ENCODE measurements at places on chromosomes 11 and 22.

GRCh38 chr11:107705027-107705426 lies 6.8 kb downstream of the SLN start:
- no peak for DNase-seq

DNA sequence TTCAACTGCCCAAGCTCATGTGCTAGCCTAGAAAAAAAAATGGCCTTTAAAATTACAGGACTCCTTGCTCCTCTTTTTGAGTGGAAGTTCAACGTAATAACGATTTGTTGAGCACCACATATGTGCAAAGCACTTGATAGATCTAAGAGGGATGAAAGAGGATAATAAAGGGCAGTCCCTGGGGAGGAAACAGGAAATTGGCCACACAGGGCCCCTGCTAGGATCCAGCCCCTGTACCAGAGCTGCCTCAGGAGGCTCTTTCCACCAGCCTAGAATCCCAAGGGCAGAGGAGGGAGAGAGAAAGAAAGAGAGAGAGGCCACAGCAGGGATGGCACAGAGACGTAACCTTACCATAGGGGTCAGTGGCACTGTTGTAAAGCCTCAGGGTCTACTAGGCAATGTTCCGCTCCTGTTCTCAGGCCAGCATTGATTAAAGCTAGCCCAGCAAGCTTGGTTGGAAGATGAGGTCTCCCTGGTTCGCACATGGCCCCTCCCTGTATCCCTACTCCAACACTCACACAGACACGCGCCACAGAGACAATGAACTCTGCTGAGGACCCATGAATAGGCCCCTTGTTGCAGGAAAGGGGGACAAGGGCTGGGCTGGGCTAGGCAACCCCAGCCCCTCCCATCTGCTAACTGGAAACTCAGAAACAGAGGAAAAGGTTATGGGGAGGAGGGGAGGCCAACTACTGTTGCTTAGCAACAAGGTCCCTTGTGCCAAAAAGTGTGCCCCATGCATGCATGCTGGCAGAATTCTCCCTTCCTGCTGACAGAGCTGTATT lies at the start of gene TMPRSS5:
Gene TMPRSS5 (minus strand): TSS at position 438 of the 785 bp plus-strand sequence. CDS start 84 bp downstream, at position 354.
- no peak for DNase-seq

DNA sequence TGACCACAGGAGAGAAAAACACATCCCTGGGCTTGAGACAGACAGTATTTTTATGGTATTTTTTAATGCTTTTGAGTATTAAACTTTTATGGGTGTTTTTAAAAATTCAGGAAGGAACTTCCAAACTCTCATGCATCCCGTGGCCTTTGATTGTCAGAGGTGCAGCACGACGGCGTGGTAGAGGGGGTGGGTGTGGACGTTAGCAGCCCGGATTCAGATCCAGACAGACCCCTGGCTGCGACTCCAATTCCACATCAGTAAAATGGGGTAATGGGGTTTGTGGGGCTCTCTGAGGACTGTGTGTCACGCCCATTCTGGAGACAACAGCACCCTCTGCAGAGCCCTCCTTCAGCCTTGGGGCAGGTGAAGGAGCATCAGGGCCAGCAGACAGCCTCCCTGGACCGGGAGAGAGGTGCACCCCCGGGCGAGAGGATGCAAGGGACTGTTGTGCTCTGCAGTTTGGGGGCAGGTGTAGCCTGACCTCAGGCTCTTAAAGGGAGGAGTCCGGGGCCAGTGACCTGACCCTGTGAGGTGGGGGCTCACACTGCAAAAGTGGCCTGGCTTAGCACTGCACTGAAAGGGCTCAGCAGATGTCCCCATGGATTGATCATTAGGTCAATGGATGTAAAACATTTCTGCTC lies 1024.3 kb downstream of the TBC1D22A start:
- no peak for DNase-seq

DNA sequence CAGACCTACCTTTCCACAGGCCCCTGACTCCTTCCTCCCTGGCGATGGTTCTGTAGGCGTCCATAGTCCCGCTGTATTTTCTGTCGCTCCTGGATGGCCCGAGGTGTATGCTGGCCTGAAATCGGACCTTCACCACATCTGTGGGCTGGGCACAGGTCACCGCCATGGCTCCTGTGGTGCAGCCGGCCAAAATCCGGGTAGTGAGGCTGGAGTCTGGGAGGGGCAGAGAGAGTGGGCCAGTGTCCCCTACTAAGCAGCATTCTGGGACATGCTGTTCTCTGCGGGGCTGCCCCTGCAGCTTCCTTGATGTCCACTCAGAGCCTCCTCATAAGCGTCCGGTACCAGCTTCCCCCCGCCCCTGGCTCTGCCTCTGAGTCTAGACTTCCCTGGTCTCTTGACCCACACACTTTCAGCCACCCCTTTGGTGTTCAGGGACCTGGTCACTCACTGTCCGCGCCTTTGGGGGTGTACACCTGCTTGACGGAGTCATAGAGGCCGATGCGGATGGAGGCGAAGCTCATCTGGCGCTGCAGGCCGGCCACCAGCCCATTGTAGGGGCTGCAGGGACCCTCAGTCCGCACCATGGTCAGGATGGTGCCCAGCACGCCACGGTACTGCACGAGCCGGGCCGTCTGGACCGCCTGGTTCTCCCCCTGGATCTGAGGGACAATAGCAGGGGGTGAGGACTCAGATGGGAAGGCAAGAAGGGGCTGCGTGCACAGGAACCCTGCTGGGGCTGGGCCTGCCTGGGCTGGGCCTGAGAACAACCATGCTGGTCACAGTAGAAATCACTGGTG lies 3.0 kb downstream of the UCP3 start:
- no peak for DNase-seq

DNA sequence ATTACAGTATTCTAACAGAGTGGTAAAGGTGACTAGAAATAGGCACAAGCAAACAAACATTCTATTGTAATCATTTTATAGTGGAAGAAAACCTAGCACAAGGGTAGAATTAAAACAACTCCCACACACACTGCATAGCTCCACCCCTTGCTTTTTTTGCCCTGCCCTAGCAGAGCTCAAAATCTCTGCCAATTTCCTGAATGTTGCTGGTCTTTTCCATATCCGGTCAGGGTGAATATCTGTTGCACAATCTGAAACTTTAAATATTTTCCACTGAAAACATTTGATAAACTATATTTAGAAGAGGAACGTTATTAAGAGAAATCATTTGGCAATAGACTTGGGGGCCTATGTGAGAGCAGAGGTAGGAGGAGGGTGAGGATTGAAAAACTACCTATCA lies 2.7 kb downstream of the SPA17 start:
- DNase-seq: no peak

DNA sequence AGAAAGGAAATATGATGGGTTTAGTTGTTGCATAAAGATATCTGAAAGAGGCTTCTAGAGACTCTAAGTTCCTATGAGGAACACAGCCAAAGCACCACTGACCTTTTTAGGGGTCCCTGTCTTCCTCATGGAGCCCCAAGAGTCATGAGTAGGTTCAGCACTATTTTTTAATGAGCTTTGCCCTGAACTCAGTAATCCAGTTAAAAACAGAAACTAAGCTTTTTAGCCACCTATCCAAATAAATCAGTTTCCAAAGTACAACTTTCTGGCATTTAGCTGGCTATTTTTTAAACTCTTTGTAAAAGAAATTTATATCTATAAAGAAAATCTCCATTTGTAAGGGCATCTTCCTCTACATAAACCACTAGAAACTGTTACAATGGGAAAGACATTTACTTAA lies 241.8 kb upstream of the UBASH3B start:
- no peak for DNase-seq

- no peak for DNase-seq
These were observed 90.4 kb downstream of the RELT start for GRCh38 chr11:73466643-73467042.

- no peak for DNase-seq
These were observed 3.4 kb downstream of the DHCR7 start for GRCh38 chr11:71444811-71445210.

- DNase-seq: no peak
These were observed 48.9 kb upstream of the TCF20 start for GRCh38 chr22:42319386-42319785.

GRCh38 chr11:88195908-88196307 lies 20.7 kb upstream of the RAB38 start:
- no peak for DNase-seq

- no peak for DNase-seq
These were observed 26.9 kb downstream of the HIRA start for GRCh38 chr22:19404676-19405075.

DNA sequence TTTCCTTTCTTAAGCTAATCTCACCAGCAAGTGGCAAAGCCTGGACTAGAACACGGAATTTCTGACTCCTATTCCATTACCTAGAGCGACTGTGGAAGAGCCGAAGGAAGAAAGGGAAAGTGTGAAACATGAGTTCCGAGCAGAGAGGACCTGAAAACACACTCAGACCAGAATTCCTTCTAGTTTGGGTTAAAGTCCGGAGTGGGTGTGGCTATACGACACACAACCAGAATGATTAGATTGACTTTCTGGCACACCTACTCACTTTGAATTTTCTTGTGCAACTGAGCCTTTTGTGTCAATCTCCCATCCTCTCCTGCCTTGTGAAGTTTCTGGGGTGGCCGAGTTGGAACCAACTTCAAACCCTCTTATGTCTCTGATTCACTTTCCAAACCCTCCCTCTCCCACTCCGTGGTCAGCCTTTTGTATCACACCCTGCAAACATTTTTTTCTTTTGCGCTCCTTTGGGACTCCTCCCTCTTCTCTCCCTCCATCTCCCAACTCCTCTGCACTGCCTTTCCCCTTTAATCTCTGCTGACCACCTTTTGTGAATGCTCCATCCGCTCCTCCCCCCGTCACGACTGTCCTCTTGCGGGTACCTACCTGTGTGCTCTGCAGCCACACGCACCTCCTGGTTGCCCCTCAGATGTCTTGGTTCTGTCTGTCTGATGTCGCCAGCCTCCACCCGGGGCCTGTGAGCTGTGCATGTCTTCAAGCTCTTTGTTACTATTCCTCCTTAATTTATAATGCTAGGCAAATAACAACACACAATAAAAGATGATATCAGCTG lies 86.3 kb upstream of the BLID start:
- DNase-seq: no peak

DNA sequence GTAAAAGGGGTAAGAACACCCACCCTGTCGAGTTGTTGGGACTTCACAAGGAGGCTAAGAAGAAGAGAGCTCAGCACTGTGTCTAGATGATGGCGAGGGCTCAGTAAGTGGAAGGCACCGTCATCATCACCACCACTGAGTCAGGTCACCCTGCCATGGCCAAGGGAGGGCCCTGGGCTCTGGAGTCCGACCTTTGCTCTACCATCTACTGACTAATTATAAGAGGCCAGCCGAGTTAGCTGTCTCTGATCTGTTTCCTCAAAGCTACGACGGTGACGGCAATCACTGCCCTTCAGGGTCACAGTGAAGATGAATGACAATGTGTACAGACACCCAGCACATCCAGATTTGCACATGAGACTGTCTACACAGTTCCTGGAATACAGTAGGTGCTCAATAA lies 29.3 kb downstream of the KIAA0930 start:
- no peak for DNase-seq

GRCh38 chr11:104525416-104525815 lies 361.5 kb upstream of the PDGFD start:
- DNase-seq: no peak

DNA sequence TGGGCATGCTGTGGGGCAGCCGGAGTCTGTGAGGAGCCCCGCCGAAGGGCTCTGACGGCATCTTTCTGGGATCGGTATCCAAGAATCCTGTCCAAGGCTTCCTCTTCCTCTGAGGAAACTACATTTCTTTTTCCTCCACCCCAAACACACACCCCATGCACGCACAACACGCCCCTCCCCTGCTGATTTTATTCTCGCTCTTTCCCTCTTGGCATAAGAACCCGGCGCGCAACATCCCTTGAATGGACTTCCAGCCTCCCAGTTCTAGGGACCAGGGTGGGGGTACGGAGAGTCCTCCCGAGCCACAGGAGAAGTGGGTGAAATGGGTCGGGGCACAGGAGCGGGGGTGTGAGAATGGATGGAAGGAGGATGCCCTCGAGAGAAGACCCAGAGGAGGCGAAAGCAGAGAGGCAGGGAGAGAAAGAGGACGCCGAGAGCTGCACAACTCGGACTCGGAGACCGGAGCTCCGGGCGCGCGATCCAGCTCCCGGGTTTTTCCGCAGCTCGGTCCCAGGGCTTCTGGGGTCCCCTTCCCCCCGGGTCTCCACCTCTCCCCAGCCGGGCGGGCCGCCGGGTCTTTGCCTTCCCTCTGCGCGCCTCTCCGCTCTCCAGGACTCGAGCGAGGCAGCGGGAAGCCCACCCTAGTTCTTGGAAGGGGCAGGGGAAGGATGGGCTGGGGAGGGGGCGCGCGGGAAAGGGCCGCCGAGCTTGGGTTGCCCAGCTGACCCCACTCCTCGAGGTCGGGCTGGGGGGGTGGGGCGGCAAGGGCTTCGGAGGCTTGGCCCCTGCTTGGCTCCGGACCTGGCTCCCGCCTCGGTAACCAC lies 1.5 kb upstream of the LARGE1 start:
- peak; percentile 78 for DNase-seq

- DNase-seq: no peak
These were observed 44.1 kb upstream of the CCDC188 start for GRCh38 chr22:20194681-20195593.

DNA sequence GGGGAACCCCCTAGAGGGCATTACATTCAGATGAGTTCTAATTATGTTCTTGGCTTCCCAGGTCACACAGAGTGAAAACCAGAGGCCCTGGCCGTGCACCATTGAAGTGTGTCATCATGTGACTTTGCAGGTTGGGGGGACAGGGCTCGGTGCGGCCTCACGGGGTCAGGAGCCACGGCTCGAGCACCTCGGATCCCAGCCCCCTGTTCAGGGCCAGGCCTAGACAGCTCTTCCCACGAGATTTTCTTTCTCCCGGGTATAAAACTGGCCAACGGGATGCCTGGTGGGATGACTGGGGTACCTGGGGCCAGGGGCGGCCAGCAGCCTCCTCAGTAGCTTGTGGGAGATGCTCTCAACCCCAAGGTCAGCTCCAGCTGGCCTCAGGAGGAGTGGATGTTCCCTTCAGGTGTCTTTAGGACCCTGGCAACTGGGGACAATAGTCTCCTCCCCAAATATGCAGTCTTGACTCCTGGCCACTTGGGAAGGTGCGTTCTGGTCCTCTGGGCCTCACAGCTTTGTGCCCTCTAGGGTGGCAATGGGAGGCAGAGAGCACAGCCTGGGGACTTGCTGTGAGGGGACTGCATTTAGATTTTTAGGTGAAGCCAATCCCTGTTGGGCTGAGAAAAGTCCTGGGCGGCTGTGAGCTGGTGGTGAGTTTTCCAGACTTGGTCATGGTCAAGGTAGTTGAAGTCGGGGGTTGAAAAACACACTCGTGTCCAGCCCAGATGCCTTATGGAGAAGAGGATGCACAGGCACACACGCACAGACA lies 95.6 kb downstream of the KCNQ1 start:
- DNase-seq: no peak

DNA sequence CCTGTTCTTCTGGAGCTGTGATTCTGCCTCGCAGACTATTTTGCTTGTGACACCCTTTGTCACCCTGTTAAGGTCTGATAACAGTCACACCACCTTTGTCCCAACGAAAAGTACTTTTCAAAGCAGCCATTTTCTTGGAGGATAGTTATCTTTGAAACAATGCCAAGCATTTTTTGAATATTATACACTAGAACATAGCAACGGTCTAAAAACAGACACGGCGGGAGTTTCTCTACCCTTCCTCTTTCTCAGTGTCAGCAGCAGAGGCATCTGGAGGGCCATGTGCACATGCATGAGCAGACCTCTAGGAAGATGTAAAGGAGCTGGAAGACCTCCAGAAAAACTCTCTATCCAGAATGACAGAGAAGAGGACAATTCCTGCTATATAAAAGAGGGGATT lies 86.5 kb downstream of the TRPC6 start:
- DNase-seq: no peak
